ENCODE measurements at places on chromosomes 12 and 14.

GRCh38 chr12:47888153-47888819, 16.5 kb downstream of the VDR start:
- H3K36me3 ChIP-seq, result no peaks in the 10 kb centered on the region
- no peak for DNase-seq
- H3K27me3 ChIP-seq, result peaks cover 4% of the 10 kb centered on the region
- H3K4me3 ChIP-seq, result no peak overlapping the region
- H3K27ac ChIP-seq, result peak overlapping the region; percentile 25

DNA sequence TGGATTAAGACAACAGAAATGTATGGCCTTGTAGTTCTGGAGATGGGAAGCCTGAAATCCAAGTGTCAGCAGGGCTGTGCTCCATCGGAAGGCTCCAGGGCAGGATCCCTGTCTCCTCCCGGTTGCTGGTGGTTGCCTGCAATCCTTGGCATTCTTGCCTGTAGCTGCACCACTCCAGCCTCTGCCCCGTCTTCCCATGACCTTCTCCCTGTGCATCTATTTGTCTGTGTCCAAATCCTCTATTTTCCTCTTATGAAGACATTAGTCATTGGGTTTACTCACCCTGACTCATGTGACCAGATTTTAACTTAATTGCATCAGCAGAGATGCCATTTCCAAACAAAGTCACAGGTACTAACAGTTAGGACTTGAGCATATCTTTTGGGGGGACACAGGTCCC, 15.1 kb downstream of the TUNAR start:
- H3K4me3 ChIP-seq, result no peak overlapping the region
- H3K36me3 ChIP-seq, result no peaks in the 10 kb centered on the region
- no peak overlapping the region for H3K27ac ChIP-seq
- peaks cover 16% of the 10 kb centered on the region for H3K27me3 ChIP-seq
- no peak for DNase-seq

GRCh38 chr12:110908377-110909152, 11.8 kb downstream of the MYL2 start:
- no peak overlapping the region for H3K4me3 ChIP-seq
- no peaks in the 10 kb centered on the region for H3K27me3 ChIP-seq

GRCh38 chr14:75333606-75334548, 55.2 kb downstream of the FOS start:
- DNase-seq, result peak; percentile 32
- H3K27ac ChIP-seq, result peak overlapping the region; percentile 90
- H3K27me3 ChIP-seq, result peaks cover 28% of the 10 kb centered on the region
- peaks cover 24% of the 10 kb centered on the region for H3K4me1 ChIP-seq

GRCh38 chr14:64123241-64123822, 170.8 kb downstream of the ESR2 start:
- H3K27me3 ChIP-seq, result no peaks in the 10 kb centered on the region

- H3K36me3 ChIP-seq, result no peaks in the 10 kb centered on the region
- H3K4me3 ChIP-seq, result no peak overlapping the region
- no peaks in the 10 kb centered on the region for H3K27me3 ChIP-seq
Observed at GRCh38 chr12:77746096-77746495, 84.6 kb upstream of the NAV3 start.

GRCh38 chr14:24465805-24466204, 23.2 kb upstream of the SDR39U1 start:
- peaks cover 4% of the 10 kb centered on the region for H3K27me3 ChIP-seq
- DNase-seq, result no peak
- H3K36me3 ChIP-seq, result peaks cover 8% of the 10 kb centered on the region

GRCh38 chr12:62252576-62252975, 7.6 kb upstream of the USP15 start:
- no peaks in the 10 kb centered on the region for H3K36me3 ChIP-seq
- DNase-seq, result no peak
- peaks cover 6% of the 10 kb centered on the region for H3K27me3 ChIP-seq
- no peak overlapping the region for H3K4me3 ChIP-seq
- no peak overlapping the region for H3K27ac ChIP-seq
- H3K4me1 ChIP-seq, result peaks cover 16% of the 10 kb centered on the region

DNA sequence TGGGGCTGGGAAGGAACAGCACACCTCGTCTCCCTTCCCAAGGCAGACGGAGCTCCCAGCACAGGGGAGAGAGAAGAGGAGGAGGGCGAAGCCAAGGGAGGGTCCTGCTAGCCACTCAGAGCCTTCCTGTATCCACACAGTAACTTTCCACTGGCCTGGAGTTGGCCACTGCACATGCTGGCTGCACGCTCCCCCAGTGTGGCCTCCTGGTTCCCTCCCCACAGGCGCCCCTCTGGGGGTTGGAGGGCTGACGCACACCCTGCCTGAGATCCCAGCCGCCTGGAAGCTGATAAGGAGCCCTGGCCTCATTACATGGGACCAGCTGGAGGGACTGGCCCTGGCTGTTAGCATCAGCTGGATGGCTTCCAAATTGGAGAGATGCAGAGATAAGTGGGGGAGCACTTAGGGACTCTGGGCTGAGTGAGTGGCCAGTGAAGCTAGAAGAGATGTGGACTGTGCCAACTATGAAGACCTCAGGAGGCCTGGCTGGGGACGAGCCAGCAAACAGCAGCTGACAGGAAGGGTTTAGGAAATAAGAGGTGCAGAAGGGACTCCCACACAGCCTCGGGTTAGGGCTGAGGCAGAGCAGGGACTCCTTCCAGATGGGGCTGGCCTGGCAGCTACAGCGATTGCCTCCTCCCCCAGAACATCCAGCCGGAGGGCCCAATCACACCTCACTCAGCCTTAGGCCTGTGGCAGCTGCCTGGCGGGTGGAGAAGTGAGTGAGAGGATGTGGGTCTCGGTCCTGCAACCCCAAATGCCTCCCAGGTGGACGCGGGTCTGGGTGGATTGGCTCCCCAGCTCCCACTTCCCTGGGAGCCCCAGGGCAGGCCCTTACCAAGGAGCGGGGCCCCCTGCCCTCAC, 26.3 kb upstream of the BCDIN3D start:
- peaks cover 23% of the 10 kb centered on the region for H3K27me3 ChIP-seq
- no peak for DNase-seq
- no peaks in the 10 kb centered on the region for H3K36me3 ChIP-seq
- H3K27ac ChIP-seq, result no peak overlapping the region
- peaks cover 3% of the 10 kb centered on the region for H3K4me1 ChIP-seq

DNA sequence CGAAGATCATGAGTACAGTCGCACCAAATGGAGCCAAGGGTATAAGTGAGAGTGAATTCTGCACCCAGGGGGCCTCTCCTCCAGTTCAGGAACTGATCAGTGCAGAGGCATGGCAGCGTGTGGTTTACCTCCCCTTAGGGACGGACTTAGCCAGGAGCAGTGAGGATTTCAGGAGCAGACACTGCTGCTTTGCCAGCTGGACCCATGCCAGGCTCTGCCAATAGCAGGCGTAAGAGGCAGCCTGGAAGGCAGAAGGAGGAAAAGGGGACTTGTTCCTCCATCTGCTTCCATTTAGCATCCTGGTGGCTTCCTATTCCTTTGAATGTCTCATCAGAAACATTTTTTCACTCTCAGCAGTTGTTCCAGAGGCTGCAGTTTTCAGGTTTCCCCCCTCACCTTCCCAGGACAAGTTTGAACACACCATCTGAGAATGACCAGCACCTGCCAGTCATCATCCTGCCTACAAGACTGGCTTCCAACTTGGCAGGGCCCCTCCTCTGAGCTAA, 137.0 kb upstream of the LMNTD1 start:
- H3K4me3 ChIP-seq, result no peak overlapping the region
- H3K36me3 ChIP-seq, result no peaks in the 10 kb centered on the region
- H3K27me3 ChIP-seq, result no peaks in the 10 kb centered on the region
- no peak for DNase-seq

DNA sequence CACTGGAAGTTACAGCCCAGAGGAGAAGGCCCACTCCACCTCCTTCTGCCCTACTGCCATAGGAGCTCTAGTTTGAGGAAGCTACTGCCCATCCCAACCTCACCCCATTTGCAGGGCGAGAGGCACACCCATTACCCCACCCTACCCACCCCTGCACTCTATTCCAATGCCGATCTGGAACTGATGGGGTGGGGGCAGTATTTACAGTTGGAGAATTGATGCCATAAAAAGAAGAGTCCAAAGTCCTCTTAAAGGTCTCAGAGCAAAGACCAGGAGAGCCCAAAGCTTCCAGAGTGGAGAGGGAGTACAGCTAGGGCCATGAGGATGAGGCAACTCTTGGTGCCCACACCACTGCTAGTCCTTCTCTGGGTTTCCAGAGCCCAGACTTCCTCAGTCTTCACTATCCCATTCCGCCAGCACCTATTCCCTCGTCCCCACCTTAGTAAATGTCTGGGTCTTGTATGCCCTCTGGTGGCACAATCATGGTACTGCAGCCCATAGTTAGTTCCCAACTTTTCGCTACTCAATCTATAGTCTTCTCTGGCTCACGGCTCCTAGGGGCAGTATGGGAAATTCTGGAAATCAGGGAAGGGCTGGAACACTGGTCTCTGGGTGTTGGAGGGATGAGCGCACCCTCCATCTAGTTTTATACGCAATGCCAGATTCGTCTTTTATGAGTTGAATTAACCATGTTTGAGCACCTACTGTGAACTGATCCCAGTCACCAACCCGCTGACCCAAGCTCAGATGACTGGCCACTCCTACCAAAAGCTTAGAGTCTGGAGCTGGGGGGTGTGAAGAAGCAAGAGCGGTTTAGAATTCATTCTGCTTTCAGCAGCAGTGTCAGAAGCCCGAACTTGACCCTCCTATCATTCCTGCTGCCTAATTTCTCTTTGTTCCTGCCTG, 6.9 kb upstream of the ADCY6 start:
- H3K4me3 ChIP-seq, result no peak overlapping the region
- peak; percentile 45 for DNase-seq
- no peak overlapping the region for H3K27ac ChIP-seq
- H3K27me3 ChIP-seq, result peaks cover 10% of the 10 kb centered on the region

GRCh38 chr12:46049665-46050064, 59.3 kb upstream of the SCAF11 start:
- no peak for DNase-seq
- peaks cover 8% of the 10 kb centered on the region for H3K27me3 ChIP-seq
- no peaks in the 10 kb centered on the region for H3K4me1 ChIP-seq
- no peak overlapping the region for H3K4me3 ChIP-seq
- no peak overlapping the region for H3K27ac ChIP-seq

DNA sequence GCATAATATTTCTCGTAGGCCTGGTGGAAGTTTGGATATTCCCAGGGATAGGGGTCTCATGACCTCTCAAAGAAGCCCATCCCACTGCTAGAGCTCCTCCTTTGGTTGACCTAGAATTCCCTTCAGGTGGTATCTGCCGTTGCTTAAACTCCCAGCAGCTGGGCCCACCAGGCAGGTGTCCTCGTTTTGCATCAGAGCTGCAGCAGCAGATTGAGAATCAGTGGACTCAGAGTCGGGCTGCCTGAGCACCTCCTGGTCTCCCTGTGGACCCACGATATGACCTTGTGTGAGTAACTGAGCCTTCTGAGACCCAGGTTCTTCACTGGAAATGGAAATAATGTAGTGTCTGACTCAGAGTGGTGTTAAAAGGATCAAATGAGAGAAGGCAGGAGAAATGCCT, 132.7 kb downstream of the PAPOLA start:
- DNase-seq, result no peak
- no peak overlapping the region for H3K4me3 ChIP-seq
- H3K36me3 ChIP-seq, result no peaks in the 10 kb centered on the region
- no peaks in the 10 kb centered on the region for H3K4me1 ChIP-seq
- peaks cover 9% of the 10 kb centered on the region for H3K27me3 ChIP-seq

GRCh38 chr14:88660056-88660455, 97.2 kb downstream of the ZC3H14 start:
- H3K27ac ChIP-seq, result no peak overlapping the region
- H3K27me3 ChIP-seq, result no peaks in the 10 kb centered on the region
- H3K4me3 ChIP-seq, result no peak overlapping the region

DNA sequence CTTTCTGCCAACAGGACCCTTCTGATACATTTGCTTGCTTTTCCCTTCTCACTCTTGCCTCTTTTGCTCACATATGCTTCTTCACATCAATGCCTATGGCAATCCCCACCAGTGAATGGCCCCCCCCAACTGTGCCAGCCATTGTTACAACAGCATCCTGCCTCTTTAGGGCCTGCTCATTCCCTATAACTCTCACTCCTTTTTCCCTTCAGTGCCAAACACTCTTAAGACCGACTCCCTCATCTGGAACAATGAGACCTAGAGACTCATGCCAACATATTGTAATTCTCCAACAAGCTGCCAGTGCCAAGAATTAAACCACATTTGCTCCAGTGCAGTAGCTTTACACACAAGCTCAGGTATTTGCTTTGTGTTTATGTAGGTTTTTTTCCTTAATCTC, 189.0 kb downstream of the SOX5 start:
- DNase-seq, result no peak
- H3K27me3 ChIP-seq, result no peaks in the 10 kb centered on the region
- H3K4me3 ChIP-seq, result no peak overlapping the region
- no peaks in the 10 kb centered on the region for H3K36me3 ChIP-seq

DNA sequence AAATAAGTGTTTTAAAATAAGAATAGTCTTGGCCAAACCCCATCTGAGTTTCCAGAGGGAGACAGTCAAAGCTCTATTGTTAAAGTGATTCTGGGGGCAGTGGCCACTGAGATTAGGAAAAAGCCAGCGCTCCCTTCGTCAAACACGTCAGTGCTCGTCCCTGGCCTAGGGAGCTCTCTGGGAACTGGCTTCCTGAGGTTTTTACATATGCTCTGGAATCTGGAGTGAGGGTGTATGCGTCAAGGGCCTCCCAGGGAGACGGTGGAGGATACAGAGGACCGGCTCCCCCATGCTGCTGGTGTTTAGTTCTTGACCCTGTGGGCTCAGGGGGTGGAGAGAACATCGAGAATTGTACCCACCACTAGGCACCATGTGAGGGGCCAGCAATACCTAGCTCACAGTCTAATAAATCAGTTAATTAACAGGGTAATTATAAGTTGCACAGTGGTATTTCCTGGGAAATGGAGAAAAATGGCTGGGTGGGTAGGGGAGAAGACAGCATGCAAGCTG, 87.0 kb downstream of the SLC25A47 start:
- H3K36me3 ChIP-seq, result no peaks in the 10 kb centered on the region
- no peaks in the 10 kb centered on the region for H3K27me3 ChIP-seq
- peaks cover 24% of the 10 kb centered on the region for H3K4me1 ChIP-seq
- H3K27ac ChIP-seq, result no peak overlapping the region

DNA sequence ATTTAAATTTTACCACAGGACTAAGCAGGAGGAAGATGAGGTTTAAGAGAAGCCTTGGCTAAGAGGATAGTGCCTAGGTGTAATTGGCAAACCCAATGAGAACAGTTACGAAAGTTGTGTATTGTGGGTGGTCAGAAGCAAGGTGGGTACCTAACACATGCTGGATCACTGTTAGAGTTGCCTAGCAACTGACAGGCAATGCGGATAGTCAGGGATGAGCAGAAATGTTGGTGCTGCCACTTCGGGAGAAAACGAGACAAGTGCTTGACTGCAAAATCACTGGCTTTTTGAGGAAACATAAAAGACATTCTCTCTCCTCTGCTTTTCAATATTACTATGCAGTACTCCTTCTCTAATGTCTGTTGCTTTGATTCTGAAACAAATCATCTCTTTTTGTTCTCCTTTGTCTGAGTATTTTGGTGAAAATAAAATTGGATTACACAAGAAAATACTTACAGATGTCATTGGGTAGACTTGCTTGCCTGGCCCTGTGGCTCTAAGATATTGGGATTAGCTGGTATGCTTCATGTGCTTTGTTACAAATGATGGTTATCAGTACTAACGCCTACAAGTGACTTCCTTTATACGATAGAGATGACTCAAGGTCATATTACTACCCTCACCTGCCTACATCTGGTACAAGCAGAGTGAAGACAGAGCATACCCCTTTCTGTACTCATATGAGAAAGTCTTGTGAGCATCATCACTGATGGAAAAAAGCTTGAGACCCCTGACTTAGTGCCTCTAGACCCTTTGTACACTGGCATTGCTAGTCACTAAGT, 48.0 kb downstream of the TDP1 start:
- no peak overlapping the region for H3K27ac ChIP-seq
- no peaks in the 10 kb centered on the region for H3K27me3 ChIP-seq
- no peak for DNase-seq
- peaks cover 25% of the 10 kb centered on the region for H3K36me3 ChIP-seq
- H3K4me3 ChIP-seq, result no peak overlapping the region
- H3K4me1 ChIP-seq, result no peaks in the 10 kb centered on the region

Measured in naive B cell (primary cell).